ENCODE measurements at places on chromosomes 12 and 14.

DNA sequence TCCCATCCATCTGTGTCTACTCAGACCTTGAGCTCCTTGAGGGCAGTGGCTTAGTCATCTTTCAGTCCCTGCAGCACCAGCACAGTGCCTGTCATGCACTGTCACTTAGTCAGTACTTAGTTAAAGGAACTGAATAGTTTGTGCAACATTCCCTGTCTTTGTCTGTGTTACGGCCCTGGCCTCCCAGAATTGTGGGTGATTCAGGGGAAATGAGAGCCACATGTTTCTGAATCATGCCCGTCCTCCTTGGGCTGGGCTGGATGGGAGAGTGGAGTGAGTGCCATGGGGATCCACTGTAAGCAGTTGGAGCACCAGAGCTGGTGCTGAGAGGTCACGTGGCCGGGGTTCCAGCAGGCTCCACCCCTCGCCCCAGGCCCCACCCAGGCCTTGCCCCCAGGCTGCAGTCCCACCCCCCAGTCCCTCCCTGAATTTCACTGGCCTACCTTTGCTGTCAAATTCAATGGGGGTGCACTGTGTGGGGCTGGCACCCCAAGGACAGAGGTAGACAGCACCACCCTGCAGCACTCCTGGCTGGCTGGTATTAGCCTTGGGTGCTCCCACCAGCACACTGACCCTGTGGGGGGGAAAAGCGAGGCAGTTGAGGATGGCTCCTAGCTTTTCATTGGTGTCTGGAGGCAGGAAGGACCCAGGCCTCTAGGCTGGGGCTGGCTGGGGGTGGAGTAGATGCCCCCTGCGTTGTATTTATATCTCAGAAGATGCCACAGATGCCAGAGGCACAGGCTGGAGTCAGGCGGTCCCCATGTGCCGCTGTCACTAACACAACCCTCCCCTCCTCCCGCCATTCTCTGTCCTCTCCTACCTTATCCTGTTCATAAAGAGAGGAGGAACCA is 7.5 kb downstream of the ITGA5 start:
- DNase-seq = peak; percentile 86

GRCh38 chr12:117047810-117048584 is 51.2 kb downstream of the TESC start:
- DNase-seq = peak; percentile 37

GRCh38 chr12:117830471-117830870 is 138.3 kb downstream of the KSR2 start:
- DNase-seq = no peak

- no peak for DNase-seq
Observed at GRCh38 chr12:75483431-75483830, 2.9 kb downstream of the GLIPR1 start.

DNA sequence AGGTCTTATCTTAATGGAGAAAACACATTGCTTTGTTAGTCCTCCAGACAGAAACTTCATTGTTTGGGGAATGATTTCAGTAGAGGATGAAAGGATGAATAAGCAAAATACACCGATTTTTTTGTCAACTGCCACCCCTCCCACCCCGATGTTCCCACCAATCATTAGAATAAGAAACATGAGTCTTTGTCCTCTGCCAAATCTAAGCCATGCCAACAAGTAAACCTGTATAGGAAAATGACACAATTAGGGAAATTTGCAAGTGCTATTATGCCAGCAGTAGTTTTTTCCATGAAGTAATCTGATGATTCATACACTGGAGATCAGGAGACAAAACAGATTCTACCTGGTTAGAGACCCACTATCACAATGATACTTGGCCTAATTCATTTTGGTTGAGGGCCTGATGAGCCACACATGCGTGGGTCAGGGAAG is 35.9 kb downstream of the FLRT2 start:
- no peak for DNase-seq

DNA sequence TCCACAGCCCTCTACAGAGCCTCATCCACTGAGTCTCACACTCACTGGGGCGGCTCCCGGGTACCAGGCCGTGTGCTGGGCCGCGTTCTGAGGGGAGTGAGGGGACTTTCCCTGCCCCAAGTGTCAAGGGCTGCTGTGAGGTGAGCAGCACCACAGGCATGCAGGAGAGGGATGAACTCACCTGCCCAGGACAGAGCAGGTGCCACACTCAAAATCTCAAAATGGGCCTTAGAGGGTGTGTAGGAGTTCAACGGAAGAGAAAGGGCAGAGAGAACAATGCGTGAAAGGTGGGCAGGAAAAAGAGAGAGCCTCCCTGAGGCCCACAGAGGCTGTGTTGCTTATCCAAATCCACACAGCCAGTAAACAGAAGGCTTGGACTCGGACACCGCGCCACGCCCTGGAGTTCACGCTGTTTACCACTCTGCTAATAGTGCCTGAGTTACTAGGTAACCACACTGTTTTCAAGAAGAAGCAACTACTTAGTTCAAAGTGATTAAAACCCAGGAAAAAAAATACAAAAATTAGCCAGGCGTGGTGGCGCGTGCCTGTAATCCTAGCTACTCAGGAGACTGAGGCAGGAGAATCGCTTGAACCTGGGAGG is 32.7 kb downstream of the TSPAN11 start:
- DNase-seq = no peak

GRCh38 chr12:41051954-41052353 is 136.2 kb upstream of the PDZRN4 start:
- no peak for DNase-seq

- DNase-seq = no peak
Observed at GRCh38 chr12:53594897-53595615, 31.1 kb downstream of the ATF7 start.

- DNase-seq = no peak
Observed at GRCh38 chr14:91885113-91885712, 17.9 kb upstream of the TC2N start.

DNA sequence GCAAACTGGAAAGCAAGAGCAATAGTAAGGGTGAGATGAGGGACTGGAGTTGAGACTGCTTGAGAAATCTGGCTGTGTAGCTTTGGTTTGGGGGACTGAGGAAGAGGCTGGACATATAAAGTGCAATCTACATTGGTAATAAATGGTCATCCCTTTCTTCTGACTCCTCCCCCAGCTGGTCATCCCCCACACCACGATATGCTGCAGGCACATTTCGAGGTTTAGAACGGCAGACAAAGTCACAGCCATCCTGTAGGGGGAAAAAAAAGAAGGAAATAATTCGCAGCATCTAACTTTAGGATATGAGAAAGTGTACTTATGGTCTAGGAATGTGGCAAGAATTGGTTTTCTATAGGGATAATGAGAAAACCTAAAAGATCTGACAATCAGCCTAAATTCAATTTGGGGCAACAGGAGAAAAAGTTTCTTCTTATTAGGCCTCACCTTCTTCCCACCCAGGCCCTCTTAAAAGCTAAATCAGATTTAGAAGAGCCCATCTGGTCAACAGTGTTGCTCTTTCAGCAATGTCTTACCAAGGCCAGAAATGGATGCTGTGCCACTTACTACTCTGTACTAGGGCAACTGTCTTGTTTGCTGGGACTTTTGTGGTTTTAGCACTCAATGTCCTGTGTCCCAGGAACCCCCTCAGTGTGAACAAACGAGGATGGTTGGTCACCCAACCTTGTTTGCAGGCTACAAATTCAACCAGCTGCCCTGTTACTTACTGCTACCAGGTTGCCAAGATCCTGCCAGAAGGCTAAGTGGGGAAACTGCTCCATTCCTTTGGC is 7.6 kb downstream of the M6PR start:
- DNase-seq = no peak

DNA sequence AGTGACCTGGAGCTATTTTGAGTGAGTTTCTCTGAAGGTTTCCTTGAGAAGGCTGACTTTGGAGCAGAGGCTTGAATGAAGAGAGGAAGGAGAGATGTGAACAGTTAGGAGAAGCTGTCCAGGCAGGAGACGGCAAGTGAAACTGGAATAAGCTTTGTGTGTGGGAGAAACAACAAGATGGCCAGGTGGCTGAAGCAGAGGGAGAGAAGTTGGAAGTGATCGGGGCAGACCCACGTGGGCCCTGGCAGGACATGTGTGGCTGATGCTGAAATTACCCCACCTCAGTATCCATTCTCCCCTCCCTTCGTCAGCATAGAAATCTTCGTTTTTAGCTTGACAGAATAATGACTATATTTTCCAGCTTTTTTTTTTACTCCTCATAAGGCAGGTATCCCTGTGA is 809.2 kb upstream of the TMEM132C start:
- DNase-seq = no peak

- DNase-seq = no peak
Observed at GRCh38 chr12:3456809-3457208, 34.2 kb upstream of the PRMT8 start.

GRCh38 chr14:25237845-25238244 is 187.9 kb upstream of the STXBP6 start:
- no peak for DNase-seq

GRCh38 chr14:99615497-99616157 is 11.6 kb upstream of the CCDC85C start:
- no peak for DNase-seq

- DNase-seq = no peak
Observed at GRCh38 chr12:124098101-124098757, 125.2 kb downstream of the ZNF664 start.

DNA sequence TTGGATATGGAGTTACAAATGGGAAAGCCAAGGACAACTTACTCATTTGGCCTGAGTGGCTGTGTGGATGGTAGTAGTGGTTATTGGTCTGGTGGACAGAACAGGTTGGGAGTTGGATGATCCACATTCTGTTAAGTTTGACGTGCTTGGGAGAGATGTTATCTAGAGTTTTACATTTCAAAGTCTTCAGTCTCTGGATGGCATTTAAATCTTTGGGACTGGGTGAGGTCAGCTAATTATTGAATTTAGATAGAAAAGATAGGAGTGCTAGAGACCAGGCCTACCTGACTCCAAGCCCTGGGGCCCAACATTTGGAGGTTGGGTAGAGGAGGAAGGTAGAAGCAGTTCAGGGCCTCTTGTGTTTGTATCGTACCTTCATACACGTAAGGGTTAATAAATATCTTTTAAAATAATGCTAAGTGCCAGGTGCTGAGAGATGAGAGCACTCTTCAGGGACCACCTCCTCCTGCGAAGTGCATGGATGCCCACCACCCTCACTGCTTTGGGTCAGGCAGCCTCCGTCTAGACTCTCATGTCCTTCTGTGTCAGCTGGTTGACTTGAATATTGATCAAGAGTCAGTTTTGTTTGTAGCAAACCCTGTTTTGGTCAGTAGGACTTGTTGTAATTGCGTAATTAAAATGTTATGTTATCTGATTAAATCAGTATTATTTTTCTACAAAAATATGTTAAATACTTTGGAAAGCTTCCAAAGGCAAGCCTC is 460.4 kb upstream of the RGS6 start:
- no peak for DNase-seq

DNA sequence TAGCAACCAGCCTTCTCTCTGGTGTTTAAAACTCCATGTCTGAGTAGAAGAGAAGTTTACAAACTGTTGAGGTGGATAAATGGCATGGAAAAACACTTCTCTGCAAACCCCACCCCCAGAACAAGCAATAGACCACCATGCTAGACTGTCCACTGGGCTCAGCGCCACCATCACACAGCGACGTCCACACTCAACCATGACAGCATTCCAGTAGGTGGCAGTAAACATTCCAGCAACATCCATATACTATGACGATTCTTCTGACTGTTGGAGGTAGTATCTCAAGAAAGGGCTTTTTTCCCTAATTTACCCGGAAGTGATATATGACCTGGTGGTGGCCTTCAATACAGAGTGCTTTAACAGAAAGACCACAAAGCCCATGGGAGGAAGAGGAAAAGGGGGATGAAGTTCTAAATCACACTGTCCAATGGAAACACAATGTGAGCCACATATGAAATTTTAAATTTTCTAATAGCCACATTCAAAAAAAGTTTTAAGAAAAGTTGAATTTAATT is 152.2 kb downstream of the SLC15A4 start:
- no peak for DNase-seq

DNA sequence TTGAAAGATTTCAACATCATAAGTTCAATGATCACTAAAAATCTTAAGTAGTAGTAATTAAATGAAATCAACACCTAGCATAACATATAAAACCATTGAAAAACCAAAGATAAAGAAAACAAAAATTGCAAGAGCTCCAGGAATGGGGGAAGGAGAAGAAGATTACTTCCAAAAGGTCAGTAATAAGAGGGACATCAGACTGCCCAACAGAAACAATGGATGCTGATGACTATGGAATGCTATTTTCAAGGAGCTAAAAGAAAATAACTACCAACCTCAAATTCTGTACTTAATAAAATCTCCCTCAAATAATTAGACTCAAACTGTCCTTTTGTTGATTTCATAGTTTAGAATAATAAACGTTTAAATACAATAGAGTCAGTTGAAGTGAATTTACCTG is 314.5 kb upstream of the LMO3 start:
- no peak for DNase-seq

GRCh38 chr12:115450710-115451109 is 766.7 kb upstream of the TBX3 start:
- DNase-seq = no peak

DNA sequence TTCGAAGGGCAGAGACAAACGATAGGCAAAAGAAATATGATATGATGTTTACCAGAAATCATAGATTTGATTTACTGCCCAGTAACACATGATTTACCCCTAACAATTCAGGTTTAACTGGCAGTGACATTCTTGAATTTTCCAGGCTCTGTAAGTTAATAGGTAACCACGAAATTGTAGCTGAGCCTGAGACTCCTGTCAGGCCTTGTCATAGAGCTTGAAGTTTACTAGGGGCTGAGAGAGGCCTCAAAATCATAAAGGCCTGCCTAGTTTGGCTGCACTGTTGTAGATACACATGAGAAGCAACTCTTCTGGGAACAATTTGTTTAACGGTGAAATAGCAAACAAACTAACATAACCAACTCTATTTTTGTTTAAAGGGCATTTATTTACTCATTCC is 3.3 kb downstream of the ERP27 start:
- no peak for DNase-seq

GRCh38 chr12:125989696-125990095 is 924.5 kb downstream of the AACS start:
- no peak for DNase-seq

- no peak for DNase-seq
Observed at GRCh38 chr14:95164506-95164905, 7.2 kb upstream of the DICER1 start.

GRCh38 chr12:109476807-109477184 is 304 bp downstream of the KCTD10 start:
- no peak for DNase-seq

- DNase-seq = no peak
Observed at GRCh38 chr12:50569321-50569720, 64.5 kb downstream of the DIP2B start.

DNA sequence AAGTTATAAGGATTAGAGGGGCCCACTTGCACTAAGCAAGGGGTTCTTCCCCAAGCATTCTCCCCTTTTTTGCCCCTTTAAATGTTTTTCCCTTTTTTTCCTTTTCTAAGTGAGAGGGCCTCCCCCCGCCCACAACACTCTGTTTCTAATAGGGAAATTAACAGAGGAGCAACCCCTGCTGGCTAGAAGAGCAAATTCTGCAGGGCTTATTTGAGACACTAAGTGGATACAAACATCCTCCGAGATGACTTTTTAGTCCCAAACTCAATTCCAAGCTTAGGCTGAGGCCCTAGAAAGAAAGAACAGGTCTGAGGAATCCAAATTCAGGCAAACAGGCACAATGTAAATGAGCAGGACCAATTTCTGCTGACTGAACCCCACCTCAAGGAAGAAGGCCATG is 138.9 kb downstream of the GPR65 start:
- no peak for DNase-seq

- DNase-seq = no peak
Observed at GRCh38 chr12:68573406-68573805, 37.3 kb upstream of the RAP1B start.

- DNase-seq = no peak
Observed at GRCh38 chr12:62215506-62215905, 44.7 kb upstream of the USP15 start.

All from upper lobe of left lung (tissue), 6 donors.